ENCODE measurements at places on chromosomes 12 and 14. TPM values are rescaled to one million over a fixed set of nuclear protein-coding genes. Genes with fewer than 3 reads are reported as not detected.

GRCh38 chr14:95095996-95096395, 61.3 kb downstream of the DICER1 start:
- DNase-seq = no peak

GRCh38 chr12:16027002-16027401, 115.9 kb downstream of the DERA start:
- no peak for DNase-seq

DNA sequence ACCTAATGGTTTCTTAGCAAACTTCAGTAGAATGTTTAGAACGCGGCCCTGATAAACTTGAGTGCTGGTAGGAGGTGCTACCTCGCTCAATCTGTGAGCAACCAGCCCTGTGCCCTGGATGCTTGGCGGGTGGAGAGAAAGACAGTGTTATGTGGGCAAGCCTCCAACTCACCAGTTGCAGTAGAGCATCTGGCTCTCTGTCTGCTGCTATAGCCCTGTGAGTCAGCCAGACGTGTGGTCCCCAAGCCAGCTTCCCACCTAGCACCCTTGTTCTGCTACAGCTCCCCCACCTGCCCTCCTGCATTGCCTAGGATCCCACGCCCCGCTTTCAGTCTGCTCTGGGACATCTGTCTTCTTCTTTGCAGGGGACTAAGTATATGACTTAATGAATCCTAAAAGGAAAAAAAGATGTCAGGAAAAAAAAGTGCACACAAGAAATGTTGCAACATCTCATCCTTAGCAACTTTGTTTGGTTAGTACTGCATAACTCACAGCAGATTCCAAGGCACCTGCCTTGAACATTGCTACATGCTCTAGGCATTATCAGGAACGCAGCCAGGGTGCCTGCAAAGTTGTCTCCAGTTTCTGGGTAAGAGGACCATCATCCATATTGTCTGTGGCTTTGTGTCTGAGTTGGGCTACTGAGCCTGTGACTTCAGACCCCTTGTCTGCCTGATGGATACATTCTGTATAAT, 13.6 kb downstream of the SNRNP35 start:
- peak; percentile 92 for DNase-seq

DENR gene
- total RNA-seq = 32.2 TPM

SALL2 gene
- 2.9 TPM for total RNA-seq

DNA sequence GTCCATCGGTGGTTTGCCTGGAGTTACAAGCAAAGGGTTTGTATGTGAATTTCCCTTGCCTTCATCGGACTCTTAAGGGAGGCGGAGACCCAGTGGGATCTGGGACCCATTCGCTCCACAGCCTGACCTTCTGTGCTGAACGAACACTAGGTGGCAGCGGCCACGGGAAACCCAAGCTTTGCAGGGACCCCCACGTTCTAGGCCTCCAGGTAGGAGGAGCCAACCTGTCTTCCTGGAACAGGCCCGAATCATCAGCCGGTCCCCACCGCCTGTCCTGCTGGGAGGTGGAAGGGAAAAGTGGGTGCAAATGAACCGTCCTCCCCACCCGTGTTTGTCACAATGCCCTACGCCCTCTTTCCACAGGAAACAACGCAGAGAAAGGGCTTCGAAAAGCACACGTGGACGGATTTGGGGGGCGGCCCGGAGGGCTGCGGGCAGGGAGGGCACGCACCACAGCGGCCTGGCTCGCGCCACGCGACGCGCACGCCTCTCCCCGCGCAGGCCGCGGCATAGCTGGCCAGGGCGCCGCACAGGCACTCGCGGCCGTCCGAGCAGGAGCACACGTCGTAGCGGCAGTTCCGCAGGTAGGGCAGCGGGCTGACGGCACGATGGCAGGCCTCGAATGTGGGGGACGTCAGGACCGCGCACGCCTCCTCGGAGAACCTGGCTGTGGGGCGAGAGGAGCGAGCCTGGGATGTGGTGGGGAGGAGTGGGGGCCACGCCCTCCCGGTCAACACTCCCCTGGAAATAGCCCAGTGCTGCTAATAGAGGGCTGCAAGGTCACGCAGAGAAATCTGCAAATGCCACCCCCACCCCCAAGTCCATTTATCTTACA, 67.8 kb downstream of the VWF start:
- no peak for DNase-seq

GRCh38 chr12:89153341-89153740, 199.0 kb downstream of the DUSP6 start:
- no peak for DNase-seq

GRCh38 chr14:61512026-61512834, 183.1 kb upstream of the HIF1A start:
- peak; percentile 51 for DNase-seq

DNA sequence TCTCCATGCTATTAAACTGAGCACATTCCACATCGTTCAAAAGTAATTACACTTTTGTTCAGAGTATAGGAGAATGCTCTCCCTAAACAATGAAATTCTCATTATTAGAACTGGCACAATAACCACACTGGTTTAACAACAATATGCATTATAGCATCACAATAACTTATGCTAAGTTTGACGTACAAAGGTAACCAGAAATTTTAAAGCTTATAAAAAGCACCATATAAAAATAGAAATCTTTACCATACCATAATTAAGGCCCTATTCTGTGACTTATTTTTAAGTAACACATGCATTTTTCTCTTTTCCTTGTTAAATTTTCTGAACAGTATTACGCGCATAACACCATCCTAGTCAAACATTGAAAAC, 60.4 kb downstream of the SOX5 start:
- DNase-seq = no peak
